Adipocyte (in vitro differentiated cells): ENCODE measurements at places on chromosomes 1 and 21.
A peak's percentile ranks its signal among the peaks of the same experiment; 100 is the strongest.

DNA sequence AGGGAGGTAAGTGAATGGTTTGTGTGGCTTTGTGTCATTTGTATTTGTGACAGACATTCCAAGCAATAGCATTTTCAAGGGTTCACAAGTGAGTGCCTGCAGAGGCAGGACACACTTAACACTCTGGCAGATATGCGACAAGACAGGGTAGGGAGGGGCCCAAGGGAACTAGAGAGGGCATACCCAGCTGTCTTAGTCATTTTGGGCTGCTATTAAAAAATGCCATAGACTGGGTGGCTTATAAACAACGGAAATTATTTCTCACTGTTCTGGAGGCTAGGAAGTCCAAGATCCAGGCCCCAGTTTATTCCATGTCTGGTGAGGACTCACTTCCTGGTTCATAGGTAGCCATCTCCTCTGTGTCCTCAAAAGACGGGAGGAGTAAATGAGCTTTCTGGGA, 137.4 kb downstream of the FGGY start:
- DNase-seq = peak; percentile 29

DNA sequence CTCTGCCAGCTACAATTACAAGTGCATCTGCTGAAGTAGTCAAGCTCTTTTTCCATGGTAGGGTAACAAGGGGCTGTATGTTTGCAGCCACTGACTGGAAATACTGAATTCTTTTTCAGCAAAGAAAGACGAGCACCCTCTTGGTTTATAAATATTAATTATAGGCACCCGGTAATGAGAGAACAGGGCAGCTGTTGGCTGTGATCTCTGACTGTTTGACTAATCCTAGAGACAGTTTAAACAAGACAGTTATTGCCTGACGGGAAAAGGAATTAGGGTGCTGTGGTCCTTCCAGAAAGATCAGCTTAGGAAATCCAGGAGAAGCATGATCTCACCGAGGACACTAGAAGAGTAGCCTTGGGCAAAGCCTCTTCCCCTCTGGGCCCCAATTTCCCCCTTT, 183.7 kb upstream of the ZC3H12A start:
- no peak for DNase-seq

- DNase-seq = no peak
Observed at GRCh38 chr21:42590431-42591131, 62.8 kb upstream of the PDE9A start.

DNA sequence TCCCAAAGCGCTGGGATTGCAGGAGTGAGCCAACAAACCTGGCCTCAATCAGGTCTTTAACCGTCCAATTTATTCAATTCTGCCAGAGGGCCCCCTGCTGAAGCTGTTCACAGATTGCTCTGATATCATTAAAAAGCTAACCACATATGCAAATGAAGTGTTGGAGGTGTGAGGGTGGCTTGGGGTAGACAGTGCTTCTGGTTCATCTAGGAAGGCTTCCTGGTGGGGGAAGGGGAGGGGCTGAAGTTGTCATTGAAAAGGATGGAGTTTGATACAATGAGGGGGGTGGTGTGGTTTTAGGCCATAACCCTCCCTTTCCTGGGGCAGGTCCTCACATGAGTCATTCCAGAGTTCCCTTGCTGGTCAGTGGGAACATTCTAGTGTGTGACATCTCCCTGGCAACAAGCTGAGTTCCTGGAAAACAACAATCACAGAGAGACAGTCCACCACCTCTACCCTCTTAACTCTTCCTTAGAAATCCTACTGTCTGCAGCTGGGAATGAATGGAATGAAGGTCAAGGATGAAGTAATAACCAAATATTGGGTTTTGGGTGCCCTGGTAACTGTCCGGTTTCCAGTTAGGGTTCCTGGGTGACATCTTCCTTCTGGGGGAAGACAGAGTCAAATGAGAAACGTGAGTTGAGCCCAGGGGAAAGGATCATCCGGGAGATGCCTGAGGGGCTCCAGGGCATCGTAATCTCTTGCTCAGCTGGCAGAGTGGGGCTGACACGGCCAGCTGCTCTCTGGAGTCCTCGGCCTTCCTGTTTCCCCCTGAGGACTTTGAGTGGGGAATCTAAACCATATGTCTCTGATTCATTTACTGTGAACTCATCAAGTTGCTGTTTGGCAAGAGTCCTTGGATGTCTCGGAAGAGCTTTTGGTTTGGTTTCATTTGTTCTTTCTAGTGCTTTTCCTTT, 32.2 kb downstream of the BATF3 start:
- DNase-seq = peak; percentile 96

DNA sequence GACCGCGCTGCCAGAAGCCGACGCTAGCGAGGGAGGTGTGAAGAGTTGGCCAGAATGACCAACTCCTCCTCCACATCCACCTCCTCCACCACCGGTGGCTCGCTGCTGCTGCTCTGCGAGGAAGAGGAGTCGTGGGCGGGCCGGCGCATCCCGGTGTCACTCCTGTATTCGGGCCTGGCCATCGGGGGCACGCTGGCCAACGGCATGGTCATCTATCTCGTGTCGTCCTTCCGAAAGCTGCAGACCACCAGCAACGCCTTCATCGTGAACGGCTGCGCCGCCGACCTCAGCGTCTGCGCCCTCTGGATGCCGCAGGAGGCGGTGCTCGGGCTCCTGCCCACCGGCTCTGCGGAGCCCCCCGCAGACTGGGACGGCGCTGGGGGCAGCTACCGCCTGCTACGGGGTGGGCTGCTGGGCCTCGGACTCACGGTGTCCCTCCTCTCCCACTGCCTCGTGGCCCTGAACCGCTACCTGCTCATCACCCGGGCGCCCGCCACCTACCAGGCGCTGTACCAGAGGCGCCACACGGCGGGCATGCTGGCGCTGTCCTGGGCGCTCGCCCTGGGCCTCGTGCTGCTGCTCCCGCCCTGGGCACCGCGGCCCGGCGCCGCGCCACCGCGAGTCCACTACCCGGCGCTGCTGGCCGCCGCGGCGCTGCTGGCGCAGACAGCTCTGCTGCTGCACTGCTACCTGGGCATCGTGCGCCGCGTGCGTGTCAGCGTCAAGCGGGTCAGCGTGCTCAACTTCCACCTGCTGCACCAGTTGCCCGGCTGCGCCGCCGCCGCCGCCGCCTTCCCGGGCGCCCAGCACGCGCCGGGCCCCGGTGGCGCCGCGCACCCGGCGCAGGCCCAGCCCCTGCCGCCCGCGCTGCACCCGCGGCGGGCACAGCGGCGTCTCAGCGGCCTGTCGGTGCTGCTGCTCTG, 1.2 kb downstream of the GPR88 start:
- peak; percentile 43 for DNase-seq

DNA sequence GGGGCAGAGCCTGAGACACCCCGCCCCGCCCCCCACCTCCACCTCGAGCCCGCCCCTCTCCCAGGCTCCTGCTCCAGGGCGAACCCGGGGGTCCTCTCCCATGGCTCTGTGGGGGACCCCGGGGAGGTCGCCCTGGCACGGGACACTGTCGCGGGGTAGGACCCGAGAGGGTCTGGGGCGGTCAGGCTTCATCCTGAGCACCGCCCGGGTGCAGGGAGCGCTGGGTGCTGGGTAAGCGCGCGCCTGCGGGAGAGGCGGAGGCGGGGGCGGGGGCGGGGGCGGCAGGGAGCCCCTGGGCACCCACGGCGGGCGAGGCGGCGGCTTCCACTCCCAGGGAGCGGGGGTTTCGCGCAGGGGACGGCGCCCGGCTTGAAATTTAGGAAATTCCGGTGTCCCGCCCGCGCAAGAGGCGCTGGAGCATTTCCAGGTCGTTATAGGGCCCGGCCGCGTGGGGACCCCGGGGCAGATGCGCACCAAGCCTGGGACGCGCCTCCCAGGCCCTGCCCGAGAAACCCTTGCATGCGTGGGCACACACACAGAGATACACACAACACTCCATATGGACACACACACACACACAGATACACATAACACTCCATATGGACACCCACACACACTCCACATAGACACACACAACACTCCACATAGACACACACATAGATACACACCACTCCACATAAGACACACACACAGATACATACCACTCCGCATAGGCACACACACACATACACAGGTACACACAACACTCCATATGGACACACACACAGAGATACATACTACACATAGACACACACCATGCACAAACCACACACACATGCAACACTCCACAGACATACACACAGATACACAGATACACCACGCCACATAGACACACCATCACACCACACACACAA, 48.7 kb upstream of the SLC19A1 start:
- DNase-seq = no peak

DNA sequence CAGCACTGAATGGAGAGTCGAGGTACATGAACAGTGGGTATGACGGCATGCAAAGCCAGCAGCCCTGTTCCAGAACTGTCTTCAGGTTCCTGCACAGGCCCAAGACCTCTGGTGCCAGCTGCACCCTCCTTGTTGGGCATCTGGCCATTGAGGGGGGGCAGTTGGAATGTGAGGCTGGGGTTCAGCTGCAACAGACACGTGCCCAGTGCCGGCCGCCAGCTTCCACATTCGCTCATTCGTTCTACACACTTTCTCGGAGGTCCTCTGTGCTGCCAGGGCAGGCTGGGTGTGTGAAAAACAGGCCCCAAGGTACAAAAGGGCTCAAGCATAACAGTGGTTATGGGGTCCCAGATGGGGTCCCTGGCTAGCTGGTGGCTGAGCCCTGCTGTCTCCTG, 37.9 kb upstream of the SLC19A1 start:
- DNase-seq = no peak

GRCh38 chr1:187877220-187877619, 1048.5 kb downstream of the PLA2G4A start:
- DNase-seq = no peak

DNA sequence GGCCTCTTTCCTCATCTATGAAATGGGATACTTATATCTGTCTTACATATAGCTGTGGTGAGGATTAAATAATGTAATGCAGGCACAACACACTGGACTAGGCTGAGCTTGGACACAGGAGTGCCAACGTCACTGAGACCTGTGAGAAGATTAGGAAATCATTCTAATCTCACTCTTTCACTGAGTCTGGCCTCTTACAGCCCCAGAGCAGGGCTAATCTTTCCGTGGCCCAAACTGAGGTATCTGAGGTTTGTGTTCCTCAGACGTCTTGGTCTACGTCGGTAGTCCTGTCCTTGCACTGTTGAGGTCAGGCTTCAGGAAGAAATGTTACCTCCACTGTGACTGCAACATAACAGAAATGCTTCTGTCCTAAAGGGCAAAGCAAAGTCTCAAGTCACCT, 22.6 kb upstream of the A3GALT2 start:
- DNase-seq = peak; percentile 53

DNA sequence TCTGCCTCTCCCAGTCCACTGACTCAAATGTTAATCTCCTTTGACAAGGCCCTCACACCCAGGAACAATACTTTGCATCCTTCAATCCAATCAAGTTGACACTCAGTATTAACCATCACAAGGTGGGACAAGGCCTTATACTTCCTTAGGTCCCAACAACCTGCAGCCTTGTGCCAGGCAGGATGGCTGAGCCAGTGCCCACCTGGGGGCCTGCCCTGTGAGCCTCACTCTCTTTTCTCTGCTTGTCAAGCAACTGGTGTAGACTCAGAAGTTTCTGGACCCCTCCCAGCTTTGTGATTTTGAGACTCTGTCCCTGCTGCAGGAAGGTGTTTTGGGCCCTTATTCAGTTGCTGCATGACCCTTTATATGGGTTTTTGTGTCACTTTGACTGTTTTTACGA, 310.0 kb upstream of the C1orf174 start:
- DNase-seq = no peak

- no peak for DNase-seq
Observed at GRCh38 chr1:31861346-31861745, 45.5 kb upstream of the SPOCD1 start.

GRCh38 chr1:1842360-1843146, 48.3 kb downstream of the GNB1 start:
- no peak for DNase-seq

DNA sequence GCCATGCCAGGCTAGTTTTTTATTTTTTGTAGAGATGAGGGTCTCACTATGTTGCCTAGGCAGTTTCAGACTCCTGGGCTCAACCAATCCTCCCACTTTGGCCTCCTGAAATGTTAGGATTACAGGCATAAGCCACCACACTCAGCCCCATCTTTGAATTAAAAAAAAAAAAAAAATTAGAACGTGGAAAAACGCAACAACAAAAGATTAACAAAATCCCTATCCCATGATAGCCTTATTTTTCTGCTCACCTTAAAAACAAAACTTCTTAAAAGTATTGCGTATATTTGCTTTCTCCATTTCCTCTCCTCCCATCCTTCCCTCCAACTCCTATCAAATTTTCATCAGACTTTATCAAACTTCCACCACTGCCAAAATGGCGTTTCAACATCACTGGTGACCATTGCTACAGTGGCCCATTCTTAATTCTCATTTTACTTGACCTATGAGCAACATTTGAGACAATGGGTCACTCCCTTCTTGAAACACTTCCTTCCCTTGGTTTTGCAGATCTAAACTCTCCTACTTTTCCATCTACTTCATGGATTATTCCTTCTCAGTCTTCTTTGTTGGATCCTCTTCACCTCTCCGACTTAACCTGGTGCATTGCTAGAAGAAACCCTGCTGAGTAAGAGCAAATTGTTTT, 579 bp upstream of the ZNF684 start:
- peak; percentile 61 for DNase-seq

DNA sequence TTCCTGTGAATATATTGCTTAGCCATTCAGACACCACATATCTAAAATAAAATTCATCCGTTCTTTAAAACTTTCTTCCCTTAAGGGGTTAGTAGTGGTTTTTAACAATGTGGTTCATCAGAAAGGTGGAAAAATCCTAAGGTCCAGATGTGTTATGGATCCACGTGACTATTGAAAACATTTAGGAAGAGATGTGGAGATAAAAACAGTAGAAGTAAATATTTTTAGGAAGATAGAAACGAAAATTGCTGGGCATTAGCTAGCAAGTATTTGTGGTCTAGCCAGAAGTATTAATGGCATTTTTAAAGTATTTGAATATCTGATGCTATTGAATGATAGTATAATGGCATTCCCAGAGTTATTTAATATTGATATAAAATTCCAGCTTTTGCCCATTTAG, 180.8 kb downstream of the LTN1 start:
- DNase-seq = no peak

DNA sequence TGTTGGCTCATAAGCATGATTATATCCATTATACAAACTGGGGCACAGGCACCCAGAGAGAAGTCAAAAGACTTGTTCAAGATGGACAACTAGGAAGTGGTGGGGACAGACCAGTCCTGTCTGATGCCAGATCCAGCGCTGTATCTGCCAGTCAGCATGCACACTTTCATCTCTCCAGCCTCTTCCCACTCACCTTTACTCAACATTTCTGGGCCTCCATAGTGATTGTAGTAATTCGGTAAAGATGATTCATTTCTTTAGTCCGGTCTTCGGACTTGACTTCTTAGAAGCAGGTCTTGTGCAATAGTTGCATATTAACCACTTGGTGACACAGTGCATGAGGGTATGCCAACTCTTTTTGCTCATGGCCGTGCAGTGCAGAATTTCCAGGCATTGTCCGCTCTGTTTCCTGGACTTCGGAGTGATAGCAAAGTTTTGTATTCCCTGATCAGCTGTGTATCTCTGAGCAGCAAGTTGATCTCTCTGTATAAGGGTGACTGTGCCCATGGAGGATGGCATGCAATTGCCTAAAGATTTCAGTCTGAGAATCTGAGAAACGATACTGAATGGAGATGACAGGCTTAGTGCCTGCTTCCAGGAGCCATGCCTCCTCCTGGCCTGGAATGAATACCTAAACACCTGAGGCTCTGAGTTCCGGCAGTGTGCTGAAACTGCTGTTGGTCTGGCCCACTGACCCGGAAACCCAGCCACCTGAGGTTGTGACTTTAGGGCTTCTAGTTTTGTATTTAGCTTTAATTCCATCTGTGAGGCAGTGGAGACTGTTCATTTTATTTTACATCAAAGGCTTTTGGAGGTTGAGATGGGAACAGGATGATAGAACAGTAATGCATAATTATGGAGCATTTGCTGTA, 39.0 kb downstream of the GALNT2 start:
- DNase-seq = peak; percentile 88

GRCh38 chr1:226823643-226824042, 46.8 kb upstream of the PSEN2 start:
- DNase-seq = no peak
